ENCODE measurements at places on chromosomes 6 and 20.

DNA sequence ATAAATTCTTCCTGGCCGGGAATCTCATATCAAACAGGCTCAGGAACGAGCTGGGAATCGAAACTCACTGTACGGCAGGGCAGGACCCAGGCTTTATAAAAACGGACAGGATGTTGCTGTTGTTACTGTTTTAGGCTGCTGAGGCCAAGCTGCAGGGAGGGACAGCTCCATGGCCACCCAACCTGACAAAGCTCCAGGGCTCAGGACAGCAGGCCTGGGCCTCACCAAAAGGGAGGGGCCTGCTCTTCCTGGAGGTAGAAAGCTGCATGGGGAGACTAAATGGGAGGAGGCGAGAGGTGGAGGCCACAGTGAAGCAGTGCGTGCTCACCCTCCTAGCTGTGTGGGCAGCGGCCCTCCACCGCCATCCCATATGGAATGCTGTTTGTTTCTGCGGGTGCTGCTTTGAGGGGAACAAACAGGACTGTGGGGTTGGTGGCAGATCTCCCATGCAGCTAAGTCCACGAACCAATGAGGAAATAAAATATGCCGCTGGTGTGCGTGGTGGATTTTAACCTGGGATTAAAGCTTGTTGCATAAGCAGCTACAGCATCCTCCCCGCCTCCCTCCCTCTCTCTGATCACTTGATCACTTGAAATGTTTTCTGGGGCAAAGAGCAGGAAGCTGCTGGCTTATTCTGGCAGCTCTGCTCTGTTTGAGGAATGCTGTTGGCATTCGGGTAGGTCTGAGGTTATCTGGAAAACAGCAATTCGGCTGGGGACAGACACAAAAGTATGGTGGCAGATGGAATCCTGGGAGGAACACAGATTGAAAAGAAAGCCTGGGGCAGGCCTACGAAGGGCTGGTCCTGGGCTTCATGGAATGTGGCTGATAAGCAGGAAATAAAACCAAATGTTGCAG lies 2.4 kb upstream of the ZMYND8 start:
- DNase-seq = no peak

GRCh38 chr20:56579301-56579710 lies 46.3 kb downstream of the FAM209B start:
- DNase-seq = no peak

DNA sequence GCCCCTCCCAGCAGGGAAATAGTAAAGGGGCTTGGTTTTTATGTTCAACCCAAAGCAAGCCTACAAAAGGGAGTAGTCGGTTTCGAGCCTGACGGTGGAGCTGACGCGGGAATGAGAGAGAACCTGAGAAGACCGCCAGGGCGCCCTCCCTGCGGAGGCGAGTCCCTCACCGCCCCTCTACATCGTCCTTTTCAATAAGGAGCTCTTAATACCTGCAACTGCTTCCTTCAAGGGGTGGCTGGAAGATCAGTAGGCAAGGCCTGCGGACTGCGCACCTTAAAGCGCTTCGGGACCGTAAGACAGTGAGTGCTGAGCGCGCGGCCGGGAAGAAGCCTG lies 709 bp upstream of the ZNF76 start:
- DNase-seq = no peak

- DNase-seq = no peak
Observed at GRCh38 chr20:63964412-63964811, 5.3 kb downstream of the ZNF512B start.

- no peak for DNase-seq
Observed at GRCh38 chr6:148398678-148399077, 56.0 kb downstream of the SASH1 start.

DNA sequence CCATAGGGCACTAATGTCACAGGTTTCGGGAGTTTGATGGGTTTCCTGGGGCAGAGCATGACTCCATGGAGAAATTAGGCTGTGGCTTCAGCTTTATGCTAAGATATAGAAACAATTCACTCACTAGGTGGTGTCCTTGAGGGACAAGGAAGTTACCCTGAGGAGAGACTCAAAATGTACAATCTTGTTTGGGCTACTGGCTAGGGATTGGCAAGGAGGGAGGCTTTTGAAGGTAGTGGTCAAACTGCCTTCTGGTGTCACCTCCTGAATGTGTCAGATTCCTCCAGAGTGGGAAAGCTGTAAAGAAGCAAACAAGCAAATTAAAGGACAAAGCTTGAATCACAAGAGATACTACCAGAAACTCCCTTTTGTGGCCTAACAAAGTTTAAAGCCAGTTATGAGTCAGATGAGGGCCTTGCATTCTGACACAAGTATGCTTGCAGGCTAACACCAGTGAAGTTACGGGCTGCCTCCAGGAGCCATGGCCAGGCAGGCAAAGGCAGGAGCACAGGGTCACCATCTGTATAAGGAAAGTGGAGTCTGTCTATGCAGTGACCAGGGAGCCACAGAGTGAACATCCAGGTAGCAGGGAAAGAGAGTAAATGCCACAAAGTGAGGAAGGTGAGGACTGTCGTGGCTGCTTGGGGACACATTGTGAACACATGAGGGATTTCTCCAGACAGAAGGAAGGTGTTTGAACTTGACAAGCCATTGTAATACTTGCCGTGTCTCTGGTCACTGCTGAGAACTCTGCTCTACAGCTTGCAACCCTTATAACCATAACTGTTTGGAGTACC lies 107.7 kb upstream of the DTNBP1 start:
- DNase-seq = no peak

- no peak for DNase-seq
Observed at GRCh38 chr6:43242908-43243663, at the start of gene TTBK1. Gene TTBK1, plus strand, starts transcription at chr6:43243481. Its CDS starts 3,180 bp downstream, at chr6:43246661.

GRCh38 chr6:7661364-7661763 lies 64.5 kb upstream of the BMP6 start:
- no peak for DNase-seq

GRCh38 chr6:125511809-125512396 lies 210.1 kb upstream of the HDDC2 start:
- no peak for DNase-seq

Data from naive thymus-derived CD8-positive, alpha-beta T cell (primary cell).